ENCODE measurements at places on chromosomes 7 and 10.

DNA sequence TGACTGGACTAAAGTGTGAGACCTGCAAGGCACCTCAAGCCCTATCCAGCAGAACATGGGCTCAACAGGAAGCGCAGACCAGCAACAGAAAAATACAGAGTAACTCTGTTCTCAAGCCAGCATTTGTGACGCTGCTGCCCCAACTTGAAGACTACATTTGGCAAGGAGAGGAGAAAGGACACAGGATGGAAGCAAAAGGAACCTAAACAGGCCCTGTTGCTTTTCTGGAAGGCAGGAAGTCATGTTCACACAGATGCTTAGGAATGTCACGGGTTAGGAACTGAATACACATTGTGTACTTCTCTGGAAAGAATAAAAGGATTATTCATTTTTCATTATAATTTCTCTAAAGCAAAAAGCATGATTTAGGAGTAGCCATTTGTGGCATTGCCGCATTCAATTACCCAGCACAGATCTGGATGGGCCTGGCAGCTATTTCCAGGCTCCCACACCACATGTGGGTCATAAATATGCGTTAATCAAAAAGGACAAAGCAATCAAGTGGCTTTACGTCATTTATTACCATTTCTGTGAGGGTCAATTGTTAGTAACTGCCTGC is 19.8 kb upstream of the TOMM7 start:
- no peak for DNase-seq

- no peak for DNase-seq
Measured at GRCh38 chr10:71635867-71636266, 83.7 kb downstream of the C10orf105 start.

DNA sequence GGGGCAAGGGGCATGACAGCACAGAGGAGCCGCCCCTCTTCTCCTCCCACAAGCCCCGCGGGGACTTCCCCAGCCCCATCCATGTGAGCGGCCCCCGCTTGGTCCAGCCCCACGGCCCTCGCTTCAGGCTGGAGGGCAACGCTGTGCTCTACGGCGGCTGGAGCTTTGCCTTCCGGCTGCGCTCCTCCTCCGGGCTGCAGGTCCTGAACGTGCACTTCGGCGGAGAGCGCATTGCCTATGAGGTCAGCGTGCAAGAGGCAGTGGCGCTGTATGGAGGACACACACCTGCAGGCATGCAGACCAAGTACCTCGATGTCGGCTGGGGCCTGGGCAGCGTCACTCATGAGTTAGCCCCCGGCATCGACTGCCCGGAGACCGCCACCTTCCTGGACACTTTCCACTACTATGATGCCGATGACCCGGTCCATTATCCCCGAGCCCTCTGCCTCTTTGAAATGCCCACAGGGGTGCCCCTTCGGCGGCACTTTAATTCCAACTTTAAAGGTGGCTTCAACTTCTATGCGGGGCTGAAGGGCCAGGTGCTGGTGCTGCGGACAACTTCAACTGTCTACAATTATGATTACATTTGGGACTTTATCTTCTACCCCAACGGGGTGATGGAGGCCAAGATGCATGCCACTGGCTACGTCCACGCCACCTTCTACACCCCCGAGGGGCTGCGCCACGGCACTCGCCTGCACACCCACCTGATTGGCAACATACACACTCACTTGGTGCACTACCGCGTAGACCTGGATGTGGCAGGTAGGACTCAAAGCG is 5.1 kb downstream of the AOC1 start:
- no peak for DNase-seq

- DNase-seq: no peak
Measured at GRCh38 chr10:29790207-29790606, 155.4 kb upstream of the SVIL start.

DNA sequence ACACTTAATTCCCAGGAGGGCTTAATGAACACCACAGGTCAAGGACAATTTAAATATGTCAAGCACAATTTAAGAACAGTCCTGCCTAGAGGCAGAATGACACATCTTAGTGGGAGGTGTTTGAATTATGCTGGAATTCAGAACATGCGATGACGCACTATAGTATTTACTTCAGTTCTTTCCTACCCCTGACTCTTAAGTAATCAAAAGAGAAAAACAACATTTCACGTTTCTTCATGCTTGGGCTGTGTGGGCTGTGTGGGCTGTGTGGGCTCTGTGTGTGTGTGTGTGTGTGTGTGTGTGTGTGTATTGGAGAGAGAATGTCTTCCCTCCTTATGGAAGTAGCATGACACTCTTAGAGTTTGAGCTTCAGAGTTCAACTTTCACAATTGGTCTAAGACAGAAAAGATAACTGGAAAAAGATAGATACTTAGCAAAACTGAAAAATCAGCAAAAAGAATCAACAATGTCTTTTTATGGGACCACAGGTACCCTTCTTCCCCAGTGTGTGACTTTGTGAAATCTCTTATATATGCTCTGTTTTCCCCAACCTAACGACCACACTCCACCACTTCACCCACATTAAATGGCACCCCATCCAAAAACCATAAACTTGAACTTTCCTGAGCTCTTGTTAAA is 33.7 kb upstream of the CABCOCO1 start:
- peak; percentile 31 for DNase-seq

All from uterus (tissue), 4 donors.